Naive thymus-derived CD8-positive, alpha-beta T cell (primary cell): ENCODE measurements at places on chromosomes 2 and 18. TPM values are rescaled to one million over a fixed set of nuclear protein-coding genes. Genes with fewer than 3 reads are reported as not detected.
A peak's percentile ranks its signal among the peaks of the same experiment; 100 is the strongest.

ANKRD62 gene
- polyA plus RNA-seq = not detected

ANKRD29 gene
- not detected for polyA plus RNA-seq

AGXT gene
- not detected for polyA plus RNA-seq

GRCh38 chr18:5891854-5892215 is 3.5 kb downstream of the TMEM200C start:
- H3K4me1 ChIP-seq = peaks cover 18% of the 10 kb centered on the region
- peaks cover 67% of the 10 kb centered on the region for H3K27me3 ChIP-seq
- peak overlapping the region; percentile 55 for H3K4me3 ChIP-seq
- no peaks in the 10 kb centered on the region for H3K36me3 ChIP-seq
- H3K27ac ChIP-seq = no peak overlapping the region

DNA sequence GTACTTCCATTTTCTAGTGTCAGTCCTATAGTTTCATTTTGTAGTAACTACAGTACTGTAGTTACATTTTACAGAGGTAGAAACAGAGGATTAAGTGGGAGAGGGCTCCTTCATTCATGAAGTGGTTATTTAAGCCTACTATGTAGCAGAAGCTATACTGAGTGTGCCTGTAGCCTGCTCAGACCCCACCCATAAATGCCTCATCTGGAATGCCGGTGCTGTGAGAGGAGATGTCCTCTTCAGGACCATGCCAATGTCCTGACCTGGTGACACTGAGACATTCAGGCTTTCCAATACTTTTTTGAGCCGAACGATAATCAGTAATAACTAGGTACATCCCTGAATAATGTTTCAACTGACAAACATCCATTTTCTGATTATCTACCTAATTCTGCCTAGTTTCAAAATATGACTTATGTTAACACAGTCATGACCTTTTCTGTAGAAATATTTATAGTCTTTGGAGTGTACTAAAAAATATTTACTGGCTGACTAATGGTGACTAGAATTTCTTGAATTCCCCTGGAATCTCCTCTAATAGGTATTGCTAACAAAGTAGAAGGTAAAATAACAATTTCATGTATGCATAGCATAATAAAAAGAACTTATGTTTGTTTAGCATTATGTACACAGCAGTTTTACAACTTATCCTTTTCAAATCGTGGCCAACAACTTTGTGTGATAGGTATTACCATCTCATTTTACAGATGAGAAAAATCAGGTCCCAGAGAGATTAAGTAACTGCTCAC is 10.2 kb upstream of the ARHGAP28 start:
- no peaks in the 10 kb centered on the region for H3K4me1 ChIP-seq
- H3K36me3 ChIP-seq = no peaks in the 10 kb centered on the region
- H3K27me3 ChIP-seq = no peaks in the 10 kb centered on the region
- no peak for DNase-seq

GRCh38 chr18:73848656-73849055 is 299.0 kb downstream of the FBXO15 start:
- H3K27me3 ChIP-seq = peaks cover 4% of the 10 kb centered on the region
- no peak overlapping the region for H3K4me3 ChIP-seq
- no peaks in the 10 kb centered on the region for H3K36me3 ChIP-seq
- no peak for DNase-seq

DNA sequence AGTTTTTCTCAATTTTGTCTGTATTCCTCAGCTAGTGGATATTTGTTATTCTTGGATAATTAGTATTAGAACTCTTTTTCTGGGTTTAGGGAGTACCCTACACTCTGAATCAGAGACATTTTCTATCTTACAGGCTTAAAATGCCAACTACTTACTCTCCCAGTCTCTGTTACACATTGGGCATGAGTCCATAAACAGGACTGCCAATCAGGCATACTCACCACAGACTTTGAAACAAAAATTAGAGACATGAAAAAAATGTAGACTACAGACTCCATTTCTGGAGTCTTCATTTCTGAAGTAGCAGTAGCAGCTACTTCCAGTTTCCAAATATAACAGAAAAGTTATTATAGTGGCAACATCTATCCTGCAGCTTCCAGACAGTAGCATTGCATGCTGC is 279.7 kb downstream of the MBD5 start:
- H3K27ac ChIP-seq = no peak overlapping the region
- no peak for DNase-seq

DNA sequence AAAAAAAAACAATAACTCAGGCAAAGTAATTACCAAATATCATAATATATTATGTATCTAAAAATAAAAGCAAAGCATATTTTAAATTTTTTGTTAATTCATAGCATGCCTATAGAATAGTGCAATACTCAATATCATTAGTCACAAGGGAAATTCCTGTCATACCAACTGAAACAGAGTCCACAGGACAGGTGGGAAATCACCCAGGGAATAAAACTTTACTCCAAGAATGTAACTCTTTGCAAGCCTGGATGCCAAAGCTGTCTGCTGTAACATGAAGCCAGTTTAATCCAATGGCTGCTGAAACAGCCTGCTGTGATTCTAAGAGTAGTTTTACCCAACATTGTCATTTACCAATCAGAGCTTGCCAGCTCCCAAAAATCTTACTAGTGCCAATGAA is 40.0 kb upstream of the SULT1C3 start:
- no peak overlapping the region for H3K4me3 ChIP-seq
- no peaks in the 10 kb centered on the region for H3K36me3 ChIP-seq
- H3K27me3 ChIP-seq = no peaks in the 10 kb centered on the region
- no peak for DNase-seq
